ENCODE measurements at places on chromosomes 5 and 9. TPM values are rescaled to one million over a fixed set of nuclear protein-coding genes. Genes with fewer than 3 reads are reported as not detected.
A peak's percentile ranks its signal among the peaks of the same experiment; 100 is the strongest.

ADGRD2 gene
- not detected for total RNA-seq

IRX1 gene
- total RNA-seq, result 7.5 TPM

CCL19 gene
- total RNA-seq, result 1.1 TPM

FCN2 gene
- total RNA-seq, result not detected

SCGB3A2 gene
- total RNA-seq, result 186 TPM

SEMA4D gene
- total RNA-seq, result 46.2 TPM

APBA1 gene
- total RNA-seq, result 6.2 TPM

ADAMTS13 gene
- 2.0 TPM for total RNA-seq

- H3K27me3 ChIP-seq, result no peaks in the 10 kb centered on the region
- no peak overlapping the region for H3K4me3 ChIP-seq
- peak overlapping the region; percentile 61 for H3K27ac ChIP-seq
- no peak for DNase-seq
Observed at GRCh38 chr9:94900222-94901018, 173.9 kb downstream of the AOPEP start.

DNA sequence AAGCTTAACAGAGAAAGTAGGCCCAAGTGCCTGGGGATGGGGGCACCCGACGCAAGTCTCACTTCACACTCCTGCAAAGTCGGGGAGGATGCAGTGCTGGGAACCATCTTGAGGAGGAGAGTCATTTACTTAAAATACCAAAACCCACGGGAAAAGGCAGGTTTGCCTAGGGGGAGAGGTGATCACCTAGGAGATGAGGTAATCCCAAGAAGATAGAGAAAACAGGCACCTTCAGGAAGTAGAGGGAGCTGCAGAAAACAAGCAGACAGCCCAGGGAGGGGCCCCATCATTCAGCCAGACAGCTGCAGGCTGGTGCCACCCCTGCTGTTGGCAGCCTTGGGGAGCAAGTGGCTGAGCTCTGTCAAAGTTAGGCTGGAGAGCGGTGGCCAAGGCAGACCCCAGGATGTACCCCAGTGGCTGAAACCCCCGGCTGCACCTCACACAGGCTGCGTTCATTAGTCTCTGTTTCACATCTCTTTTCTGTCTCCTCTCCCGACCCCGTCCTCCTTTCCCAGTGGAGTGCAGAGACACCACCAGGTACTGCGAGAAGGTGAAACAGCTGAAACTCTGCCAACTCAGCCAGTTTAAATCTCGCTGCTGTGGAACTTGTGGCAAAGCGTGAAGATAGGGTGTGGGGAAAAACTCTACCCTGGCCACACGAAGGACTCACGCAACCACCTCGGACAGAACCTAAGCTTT, 124.9 kb downstream of the SAXO1 start:
- no peak for DNase-seq
- no peaks in the 10 kb centered on the region for H3K4me1 ChIP-seq
- no peaks in the 10 kb centered on the region for H3K27me3 ChIP-seq
- no peaks in the 10 kb centered on the region for H3K36me3 ChIP-seq

DNA sequence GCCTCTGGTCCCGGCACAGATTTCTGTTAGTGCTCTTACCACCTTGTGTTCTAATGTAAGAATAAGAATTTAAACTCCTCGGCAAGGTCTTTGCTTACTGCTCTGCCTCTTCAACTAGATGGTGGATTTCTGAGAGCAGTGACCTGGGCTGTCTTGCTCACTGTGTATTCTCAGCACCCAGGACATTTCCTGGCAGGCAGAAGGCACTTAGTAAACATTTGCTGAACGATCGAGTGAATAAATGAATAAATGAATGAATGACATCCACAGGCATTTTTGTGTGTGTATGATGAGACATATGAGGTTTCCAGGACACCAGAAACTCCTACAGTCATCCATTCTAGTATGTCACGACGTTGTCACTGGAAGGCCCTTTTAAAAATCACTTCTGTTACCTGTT, 143.2 kb downstream of the BOD1 start:
- H3K27ac ChIP-seq, result peak overlapping the region; percentile 70
- DNase-seq, result no peak
- H3K4me1 ChIP-seq, result peaks cover 7% of the 10 kb centered on the region
- no peak overlapping the region for H3K4me3 ChIP-seq
- no peaks in the 10 kb centered on the region for H3K27me3 ChIP-seq

- DNase-seq, result no peak
- H3K27ac ChIP-seq, result no peak overlapping the region
- peaks cover 23% of the 10 kb centered on the region for H3K4me1 ChIP-seq
- no peak overlapping the region for H3K4me3 ChIP-seq
Observed at GRCh38 chr9:133841167-133841812, 103.1 kb upstream of the SARDH start.

- H3K36me3 ChIP-seq, result peaks cover 87% of the 10 kb centered on the region
- no peaks in the 10 kb centered on the region for H3K4me1 ChIP-seq
- DNase-seq, result no peak
- no peak overlapping the region for H3K27ac ChIP-seq
Observed at GRCh38 chr5:455806-456205, 12.8 kb downstream of the EXOC3 start.

DNA sequence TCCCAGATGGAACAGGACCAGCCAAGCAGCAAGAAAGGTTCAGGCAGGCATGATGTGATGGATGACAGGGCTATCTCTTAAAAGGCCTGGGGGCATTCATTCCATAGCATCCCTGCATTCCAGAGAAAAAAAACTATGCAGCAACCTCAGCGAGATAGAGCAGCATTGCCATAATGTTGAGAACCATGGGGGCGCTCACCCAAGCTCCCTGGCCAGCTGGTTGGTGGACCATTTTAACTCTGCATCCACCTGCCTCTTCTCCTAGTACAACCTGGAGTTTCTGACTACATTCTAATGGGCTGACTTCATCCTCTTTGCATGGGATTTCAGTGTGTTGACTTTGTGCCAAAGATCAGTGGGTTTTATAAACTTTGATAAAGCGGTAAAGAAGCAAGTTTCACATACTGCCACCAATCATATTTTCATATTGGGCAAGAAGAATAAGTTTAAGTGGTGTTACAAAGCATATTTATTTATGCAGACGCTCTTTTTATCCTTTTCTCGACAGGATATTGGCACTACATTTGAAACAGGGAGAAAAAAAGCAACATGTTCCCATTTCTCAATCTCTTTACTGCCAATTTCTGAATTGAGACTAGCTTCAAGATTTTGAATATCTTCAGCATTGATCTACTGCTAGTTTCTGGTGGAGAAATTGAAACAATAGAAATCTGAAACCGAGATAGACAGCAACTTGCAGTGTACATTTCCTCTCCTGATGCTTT, 378.3 kb upstream of the WWC1 start:
- H3K27me3 ChIP-seq, result no peaks in the 10 kb centered on the region
- H3K4me1 ChIP-seq, result no peaks in the 10 kb centered on the region
- no peak for DNase-seq

DNA sequence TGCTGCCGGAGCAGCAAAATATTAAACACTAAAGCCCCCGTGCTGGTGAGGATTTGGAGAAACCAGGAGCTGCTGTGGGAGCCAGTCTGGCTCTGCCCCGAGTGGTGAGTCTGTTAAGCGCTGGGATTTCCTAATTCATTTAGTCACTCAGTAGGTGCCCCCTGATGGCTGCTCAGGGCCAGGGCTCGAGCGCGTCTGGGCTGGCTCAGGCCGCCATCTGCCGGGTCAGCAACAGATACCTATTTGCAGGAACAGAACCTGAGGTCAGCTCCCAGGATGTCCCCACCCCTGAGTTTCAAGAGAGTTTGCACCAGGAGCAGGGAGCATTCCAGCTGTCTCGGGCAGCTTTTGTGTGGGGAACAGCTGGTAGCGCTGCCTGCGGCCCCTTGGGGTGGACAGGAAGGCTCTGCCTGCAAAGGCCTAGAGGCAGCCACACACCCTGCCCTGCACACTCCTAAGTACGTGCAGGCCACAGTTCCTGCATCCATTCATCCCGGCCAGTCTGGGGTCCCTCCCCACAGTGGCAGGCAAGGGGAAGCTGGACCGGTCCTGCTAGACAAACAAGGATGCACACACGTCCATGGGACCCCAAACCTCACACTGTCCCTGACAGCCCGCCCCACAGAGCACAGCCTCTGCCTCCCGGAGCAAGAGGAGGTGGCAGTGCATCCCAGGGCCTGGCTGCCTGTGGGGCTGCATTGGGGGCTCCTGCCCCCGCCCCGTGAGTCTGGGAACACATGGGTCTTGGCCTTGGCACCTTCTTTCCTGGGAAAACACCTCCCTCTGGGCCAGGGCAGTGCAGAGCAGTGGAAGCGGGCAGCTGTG, 83.7 kb downstream of the ADAMTS2 start:
- peak; percentile 57 for DNase-seq
- no peak overlapping the region for H3K27ac ChIP-seq
- no peak overlapping the region for H3K4me3 ChIP-seq
- H3K36me3 ChIP-seq, result no peaks in the 10 kb centered on the region
- H3K4me1 ChIP-seq, result peaks cover 19% of the 10 kb centered on the region
- peaks cover 6% of the 10 kb centered on the region for H3K27me3 ChIP-seq

GRCh38 chr9:38280251-38280800, 112.2 kb upstream of the ALDH1B1 start:
- no peaks in the 10 kb centered on the region for H3K27me3 ChIP-seq
- no peaks in the 10 kb centered on the region for H3K36me3 ChIP-seq
- DNase-seq, result no peak

GRCh38 chr9:119722384-119722783, 353.1 kb upstream of the BRINP1 start:
- no peak overlapping the region for H3K4me3 ChIP-seq
- H3K27ac ChIP-seq, result no peak overlapping the region
- no peaks in the 10 kb centered on the region for H3K27me3 ChIP-seq
- H3K36me3 ChIP-seq, result no peaks in the 10 kb centered on the region
- no peak for DNase-seq
- no peaks in the 10 kb centered on the region for H3K4me1 ChIP-seq

GRCh38 chr9:6645355-6646292, at the start of gene GLDC:
TSS of gene GLDC (minus strand) at chr9:6645729. CDS start at chr9:6645499, 230 bp downstream.
- peaks cover 25% of the 10 kb centered on the region for H3K27me3 ChIP-seq
- H3K4me1 ChIP-seq, result peaks cover 10% of the 10 kb centered on the region
- peak within 1 kb of the TSS; percentile 54 for H3K4me3 ChIP-seq
- H3K36me3 ChIP-seq, result no peaks in the 10 kb centered on the region
- DNase-seq, result peak; percentile 71
- H3K27ac ChIP-seq, result no peak within 1 kb of the TSS

- no peaks in the 10 kb centered on the region for H3K36me3 ChIP-seq
- no peak overlapping the region for H3K27ac ChIP-seq
- no peaks in the 10 kb centered on the region for H3K27me3 ChIP-seq
- no peak for DNase-seq
- H3K4me1 ChIP-seq, result no peaks in the 10 kb centered on the region
Observed at GRCh38 chr9:107158321-107158720, 124.8 kb upstream of the RAD23B start.

- peaks cover 5% of the 10 kb centered on the region for H3K4me1 ChIP-seq
- H3K4me3 ChIP-seq, result no peak overlapping the region
- H3K27me3 ChIP-seq, result no peaks in the 10 kb centered on the region
- no peak for DNase-seq
- peak overlapping the region; percentile 24 for H3K27ac ChIP-seq
- H3K36me3 ChIP-seq, result no peaks in the 10 kb centered on the region
Observed at GRCh38 chr5:95726811-95727763, 4.0 kb upstream of the RHOBTB3 start.

- H3K27me3 ChIP-seq, result no peaks in the 10 kb centered on the region
- H3K4me1 ChIP-seq, result peaks cover 32% of the 10 kb centered on the region
- peak; percentile 92 for DNase-seq
Observed at GRCh38 chr5:160287378-160288051, 24.8 kb downstream of the CCNJL start.

DNA sequence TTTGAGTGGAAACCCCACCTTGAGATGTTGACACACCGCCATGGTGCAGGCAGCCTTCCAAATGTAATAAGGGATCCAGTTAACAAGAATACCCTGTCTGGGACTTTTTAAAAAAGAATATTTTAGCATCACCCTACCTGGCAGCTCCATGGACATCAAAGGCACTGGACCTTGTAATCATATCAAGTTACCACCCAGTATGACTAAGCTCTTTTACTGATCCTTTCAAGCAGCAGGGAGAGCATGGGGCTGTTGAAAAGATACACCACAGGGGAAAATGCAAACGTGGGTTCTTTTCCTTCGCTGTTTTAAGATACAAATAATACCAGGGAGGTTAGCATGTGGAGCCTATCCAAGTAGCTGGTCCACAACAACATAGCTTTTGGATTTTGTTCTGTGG, 211.2 kb downstream of the SAXO1 start:
- H3K4me1 ChIP-seq, result peaks cover 3% of the 10 kb centered on the region
- H3K27me3 ChIP-seq, result no peaks in the 10 kb centered on the region
- no peak overlapping the region for H3K4me3 ChIP-seq
- H3K27ac ChIP-seq, result no peak overlapping the region

- no peaks in the 10 kb centered on the region for H3K36me3 ChIP-seq
- DNase-seq, result no peak
- H3K27ac ChIP-seq, result no peak overlapping the region
- no peak overlapping the region for H3K4me3 ChIP-seq
- H3K4me1 ChIP-seq, result no peaks in the 10 kb centered on the region
Observed at GRCh38 chr5:157306692-157307471, 41.0 kb downstream of the CYFIP2 start.

DNA sequence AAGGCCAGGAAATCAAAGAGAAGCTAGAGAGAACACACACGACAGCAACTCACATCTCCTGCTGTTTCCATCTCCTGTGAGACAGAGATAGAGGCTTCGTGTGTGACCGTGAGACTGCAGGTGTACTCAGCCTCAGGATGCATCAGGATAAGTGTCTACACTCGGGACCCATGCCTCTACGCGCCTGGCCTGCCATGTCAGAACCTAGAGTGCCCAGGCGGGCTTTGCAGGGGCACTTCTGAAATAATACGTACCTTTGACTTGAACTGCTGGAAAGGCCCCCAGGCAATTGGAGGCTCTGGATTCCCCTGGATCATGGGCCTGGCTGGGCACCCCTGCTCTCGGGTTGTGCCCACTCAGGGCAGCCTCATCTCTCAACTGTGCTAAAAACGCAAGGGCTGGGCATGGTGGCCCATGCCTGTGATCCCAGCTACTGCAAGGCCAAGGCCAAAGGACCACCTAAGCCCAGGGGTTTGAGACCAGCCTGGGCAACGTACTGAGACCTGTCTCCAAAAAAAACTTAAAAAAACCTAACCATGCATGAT, 13.0 kb downstream of the CLPTM1L start:
- H3K27ac ChIP-seq, result no peak overlapping the region
- no peak overlapping the region for H3K4me3 ChIP-seq
- H3K27me3 ChIP-seq, result no peaks in the 10 kb centered on the region
- peaks cover 23% of the 10 kb centered on the region for H3K4me1 ChIP-seq
- DNase-seq, result no peak

DNA sequence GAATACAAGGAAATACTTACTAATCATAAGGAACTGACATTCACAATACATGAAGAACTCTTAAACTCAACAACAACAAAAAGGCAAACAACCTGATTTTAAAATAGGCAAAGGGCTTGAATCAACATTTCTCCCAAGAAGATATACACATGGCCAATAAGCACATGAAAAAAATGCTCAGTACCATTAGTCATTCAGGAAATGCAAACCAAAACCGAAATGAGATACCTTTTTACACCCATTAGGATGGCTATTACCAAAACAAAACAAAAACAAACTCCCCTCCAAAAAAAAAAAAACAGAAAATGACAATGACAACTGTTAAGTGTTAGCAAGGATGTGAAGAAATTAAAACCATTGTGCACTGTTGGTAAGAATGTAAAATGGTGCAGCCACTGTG, 104.1 kb upstream of the ZNF462 start:
- H3K27me3 ChIP-seq, result no peaks in the 10 kb centered on the region
- no peak for DNase-seq
- no peak overlapping the region for H3K4me3 ChIP-seq

All from upper lobe of right lung (tissue), 1 donor.